GM12864 (cell line): ENCODE measurements at places on chromosomes 7 and 10.
A peak's percentile ranks its signal among the peaks of the same experiment; 100 is the strongest.

- no peak for DNase-seq
Measured at GRCh38 chr7:81802251-81802650, 32.4 kb upstream of the HGF start.

DNA sequence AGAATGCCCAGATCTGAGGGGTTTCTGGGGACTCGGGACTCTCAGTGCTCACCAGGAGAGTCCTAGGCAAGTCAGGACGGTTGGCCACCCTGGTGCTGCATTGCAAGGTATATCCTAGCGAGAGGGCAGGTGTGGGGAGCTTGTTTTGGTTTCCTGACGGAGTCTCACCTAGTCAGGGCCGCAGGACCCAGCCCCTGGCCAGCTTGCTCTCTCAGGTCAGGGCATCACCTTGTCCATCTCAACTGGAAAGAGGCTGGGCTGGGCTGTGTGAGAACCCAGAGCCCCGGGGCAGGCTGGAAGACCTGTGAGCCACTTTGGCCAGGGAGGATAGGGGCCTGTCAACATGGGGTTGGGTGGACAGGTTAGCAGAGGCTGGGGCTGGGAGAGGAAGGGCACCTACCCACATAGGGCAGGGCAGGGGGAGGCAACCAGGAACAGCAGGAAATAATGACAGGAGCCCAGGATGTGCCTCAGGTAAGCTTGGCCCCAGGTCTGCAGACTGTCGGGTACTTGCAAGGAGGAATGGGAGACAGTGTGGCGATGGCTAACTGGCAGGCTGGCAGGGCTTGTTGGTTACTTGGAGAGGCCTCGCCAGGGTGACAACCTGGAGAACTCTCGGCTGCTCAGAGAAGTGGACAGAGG is 31.5 kb downstream of the DNAJB12 start:
- DNase-seq = no peak

GRCh38 chr7:50226145-50226544 is 78.4 kb upstream of the IKZF1 start:
- no peak for DNase-seq

- DNase-seq = no peak
Measured at GRCh38 chr7:131211500-131211899, 116.2 kb upstream of the MKLN1 start.

DNA sequence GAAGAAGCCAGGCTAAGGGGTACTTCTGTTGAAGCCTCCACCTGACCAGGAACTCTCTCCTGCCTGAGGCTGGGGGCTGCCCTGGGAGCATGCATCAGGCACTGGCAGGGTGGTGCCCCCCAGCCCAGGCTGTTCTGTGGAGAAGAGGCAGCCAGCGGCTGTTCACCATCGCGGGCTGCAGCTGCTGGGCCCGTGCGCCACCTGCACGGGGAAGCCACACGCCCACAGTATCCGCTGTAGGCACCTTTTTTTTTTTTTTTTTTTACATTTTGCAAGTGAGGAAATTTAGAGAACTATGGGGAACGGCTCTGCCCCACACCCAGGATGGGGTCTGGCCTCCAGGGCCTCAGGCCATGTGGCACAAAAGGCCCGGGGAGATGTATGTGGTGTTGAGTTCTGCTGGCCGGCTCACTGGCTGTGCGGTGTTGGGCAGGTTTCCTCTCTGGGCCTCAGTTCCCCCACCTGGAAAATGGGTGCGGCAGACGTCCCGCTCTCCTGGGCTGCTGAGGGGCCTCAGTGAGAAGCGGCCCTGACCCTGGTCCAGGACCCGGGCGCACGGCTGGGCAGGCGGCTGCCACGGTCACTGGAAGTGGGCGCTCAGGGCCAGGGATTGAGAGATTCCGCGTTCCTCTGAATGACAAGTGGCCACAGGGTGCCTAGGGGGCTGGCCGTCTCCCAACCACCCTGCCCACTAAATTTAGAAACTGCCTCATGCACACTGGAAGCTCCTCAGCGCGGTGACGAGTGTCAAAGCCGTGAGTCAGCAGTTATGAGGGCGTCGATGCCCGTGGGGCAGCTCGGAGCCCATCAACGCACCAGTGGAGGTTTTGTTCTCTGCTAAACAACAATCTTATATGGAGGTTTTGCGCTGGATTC is 8.8 kb upstream of the INTS1 start:
- no peak for DNase-seq

DNA sequence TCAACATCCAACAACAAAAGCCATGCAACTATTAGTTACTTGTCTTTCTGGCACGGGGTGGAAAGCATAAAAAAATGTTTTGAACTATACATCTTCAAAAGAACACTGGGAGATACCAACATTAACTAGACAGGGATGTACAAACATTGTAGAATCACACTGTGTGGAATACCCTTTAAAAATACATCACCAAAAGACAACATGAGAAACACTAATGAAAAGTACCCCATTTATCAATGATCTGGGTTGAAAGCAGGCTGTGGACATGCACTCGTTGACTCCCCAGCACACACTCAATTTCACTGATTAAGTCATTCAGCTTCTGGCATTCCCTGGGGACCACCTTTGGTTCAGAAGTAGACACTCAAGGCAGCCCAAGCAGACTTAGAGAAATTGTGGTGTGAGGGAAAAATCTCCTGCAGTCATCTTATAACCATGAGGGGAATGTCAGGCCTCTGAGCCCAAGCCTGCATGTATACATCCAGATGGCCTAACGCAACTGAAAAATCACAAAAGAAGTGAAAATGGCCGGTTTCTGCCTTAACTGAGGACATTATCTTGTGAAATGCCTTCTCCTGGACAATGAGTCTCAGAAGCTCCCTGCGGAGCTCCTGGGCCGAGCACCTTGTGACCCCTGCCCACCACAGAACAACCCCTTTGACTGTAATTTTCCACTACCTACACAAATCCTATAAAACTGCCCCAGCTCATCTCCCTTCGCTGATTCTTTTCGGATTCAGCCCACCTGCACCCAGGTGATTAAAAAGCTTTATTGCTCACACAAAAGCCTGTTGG is 53.0 kb downstream of the CACUL1 start:
- DNase-seq = no peak

DNA sequence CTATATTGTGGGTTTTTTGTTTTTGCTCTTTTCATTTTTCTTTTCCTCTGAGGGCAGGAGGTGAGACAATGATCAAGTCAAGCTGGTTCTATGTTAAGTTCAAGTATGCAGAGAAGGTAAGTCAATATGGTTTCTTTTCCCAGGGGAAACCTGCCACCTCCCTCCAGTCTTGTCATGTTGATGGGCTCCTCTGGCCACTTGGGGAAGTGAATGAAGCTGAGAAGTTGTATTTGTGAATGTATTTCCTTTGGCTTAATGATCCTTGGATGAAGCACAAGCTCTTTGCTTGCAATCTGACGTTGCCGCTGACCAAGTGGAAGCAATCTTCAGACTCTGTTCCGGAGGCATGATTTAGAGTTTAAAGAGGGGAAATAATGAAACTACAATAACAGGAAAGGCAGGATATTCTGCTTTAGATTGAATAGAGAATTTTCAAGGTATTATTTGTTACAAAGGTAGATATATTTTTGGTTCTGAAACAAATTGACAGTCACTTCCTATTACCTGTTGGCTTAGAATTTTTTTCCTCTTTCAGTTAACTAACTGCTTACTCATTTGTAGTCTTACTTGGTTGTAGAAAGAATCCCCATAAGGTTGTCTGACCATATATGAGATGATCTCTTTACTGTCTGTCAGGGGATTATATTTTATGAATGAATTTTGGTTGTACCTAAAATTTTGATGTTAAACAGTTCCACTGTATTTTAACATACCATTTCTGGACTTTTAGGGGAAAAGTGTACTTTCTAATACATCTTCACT is 369.6 kb downstream of the AUTS2 start:
- no peak for DNase-seq

GRCh38 chr7:133190172-133190528 is 62.7 kb upstream of the EXOC4 start:
- no peak for DNase-seq

DNA sequence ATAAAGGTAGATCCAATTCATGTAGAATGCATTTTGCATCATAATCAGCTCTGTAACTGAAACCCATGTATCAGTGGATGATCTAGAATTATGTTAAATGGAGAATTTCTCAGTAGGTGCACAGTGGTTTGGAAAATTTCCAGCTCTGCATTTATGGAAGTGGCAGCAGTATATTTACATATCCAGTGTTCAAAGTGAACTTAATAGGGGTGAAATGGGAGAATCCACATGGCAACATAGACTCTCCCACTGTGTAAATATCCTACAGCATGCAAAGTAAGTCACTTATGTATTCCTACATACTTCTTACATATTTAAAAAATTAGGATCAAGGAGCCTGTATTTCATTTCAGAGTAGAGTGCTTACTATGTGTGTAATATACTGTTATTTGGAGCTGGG is 35.3 kb downstream of the CDC14C start:
- DNase-seq = no peak

DNA sequence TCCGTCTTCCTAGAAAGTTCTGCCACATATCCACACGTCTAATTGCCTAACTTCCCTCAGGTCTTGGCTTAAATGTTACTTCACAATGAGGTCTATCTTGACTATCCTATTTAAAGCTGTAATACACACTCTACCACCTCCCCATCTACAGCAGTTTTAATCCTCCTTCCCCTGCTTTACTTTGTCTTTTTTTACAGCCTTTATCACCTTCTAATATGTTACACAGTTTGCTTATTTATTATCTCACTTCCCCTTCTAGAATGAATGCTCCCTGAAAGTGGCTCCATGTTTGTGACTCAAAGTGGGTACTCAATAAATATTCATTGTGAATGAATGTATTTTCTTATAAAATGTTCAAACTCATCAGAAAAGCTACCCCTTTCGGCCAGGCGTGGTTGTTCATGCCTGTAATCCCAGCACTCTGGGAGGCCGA is 13.6 kb upstream of the MICU1 start:
- no peak for DNase-seq

DNA sequence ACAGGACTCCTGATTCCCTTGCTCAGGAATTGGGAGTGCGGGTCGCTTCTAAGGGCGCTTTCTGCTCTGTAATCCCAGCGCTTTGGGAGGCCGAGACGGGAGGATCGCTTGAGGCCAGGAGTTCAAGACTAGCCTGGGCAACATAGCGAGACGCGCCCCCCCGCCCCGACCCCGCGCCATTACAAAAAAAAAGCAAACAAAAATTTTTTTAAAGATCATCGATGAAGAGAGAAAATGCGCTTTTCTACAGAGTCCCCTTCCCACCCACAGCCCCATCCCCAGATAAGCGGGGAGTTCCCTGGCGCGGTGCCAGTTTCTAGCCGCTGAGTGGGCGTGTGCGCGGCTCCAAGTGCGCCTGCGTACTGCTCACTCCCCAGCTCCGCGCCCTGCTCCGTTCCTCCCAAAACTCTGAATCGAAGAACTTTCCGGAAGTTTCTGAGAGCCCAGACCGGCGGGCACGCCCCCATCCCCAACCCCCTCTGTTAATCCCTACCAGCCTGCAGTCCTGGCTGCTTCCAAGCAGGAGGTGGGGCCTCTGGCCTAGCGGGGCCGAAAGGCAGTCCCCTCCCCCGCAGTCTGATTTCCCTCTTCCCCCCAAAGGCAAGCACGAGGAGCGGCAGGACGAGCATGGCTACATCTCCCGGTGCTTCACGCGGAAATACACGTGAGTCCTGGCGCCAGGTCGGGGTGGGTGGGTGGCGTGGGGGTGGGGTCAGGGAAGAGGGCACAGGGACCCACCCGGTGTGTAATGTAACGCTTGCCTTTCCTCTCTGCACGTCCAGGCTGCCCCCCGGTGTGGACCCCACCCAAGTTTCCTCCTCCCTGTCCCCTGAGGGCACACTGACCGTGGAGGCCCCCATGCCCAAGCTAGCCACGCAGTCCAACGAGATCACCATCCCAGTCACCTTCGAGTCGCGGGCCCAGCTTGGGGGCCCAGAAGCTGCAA is 1.0 kb downstream of the HSPB1 start:
- DNase-seq = no peak

DNA sequence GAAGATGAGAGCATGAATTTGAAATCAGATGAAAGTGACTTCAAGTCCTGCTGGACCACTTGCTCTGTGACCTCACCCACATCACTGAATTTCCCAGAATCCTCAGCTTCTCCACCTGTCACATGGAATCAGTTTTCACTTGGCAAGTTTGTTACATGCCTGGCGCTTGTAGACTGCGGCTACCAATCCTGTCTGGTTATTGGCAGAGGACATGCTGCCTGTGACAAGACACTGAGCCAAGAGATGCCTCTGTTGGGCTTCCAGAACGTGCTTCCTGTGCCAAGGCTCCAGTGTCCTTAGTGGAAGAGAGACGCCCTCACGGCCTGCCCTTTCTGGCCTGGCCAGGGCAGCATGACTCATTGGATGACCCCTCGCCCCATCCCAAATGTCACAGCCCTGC is 4.4 kb upstream of the MYL10 start:
- DNase-seq = no peak

GRCh38 chr10:35495521-35496119 is 109.5 kb upstream of the GJD4 start:
- DNase-seq = no peak

DNA sequence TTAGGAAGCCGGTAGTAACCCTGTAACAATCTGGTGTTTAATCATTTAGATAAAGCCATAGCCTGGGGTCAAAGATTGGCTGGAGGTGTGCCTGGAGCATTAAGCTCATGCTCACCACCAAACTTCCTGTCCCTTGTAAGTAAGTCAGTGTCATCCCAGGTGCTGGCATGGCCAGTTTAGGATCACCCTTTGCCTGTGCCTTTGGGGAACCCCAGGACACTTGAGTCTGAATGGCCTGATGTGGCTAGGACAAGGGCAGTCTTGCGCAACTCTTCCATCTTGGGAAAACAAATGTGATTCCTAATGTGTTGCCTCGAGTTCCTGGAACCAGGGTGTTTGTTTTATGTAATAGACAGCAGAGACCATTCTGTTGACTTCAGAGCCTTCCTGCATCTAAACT is 154.8 kb downstream of the GRK5 start:
- DNase-seq = no peak

GRCh38 chr7:127844165-127844564 is 187.1 kb downstream of the LRRC4 start:
- DNase-seq = no peak

DNA sequence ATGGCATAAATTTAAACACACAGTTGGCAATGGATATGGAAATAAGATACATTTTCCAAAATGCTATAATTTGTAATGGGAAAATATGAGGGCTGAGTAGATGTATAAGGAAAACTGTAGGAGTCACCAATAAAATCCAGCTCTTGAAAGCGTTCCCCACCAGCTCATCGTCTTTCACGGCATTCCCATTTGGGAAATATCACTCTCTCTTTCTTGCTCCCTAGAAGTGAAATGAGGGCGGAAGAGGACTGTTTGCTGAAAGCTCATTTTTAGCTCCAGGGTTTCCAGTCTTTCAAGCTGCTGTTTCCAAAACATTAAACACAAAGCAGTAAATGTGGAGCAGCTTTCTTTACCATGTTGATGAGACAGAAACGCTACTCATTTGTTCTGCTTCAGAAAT is 104.6 kb upstream of the SFMBT2 start:
- no peak for DNase-seq

GRCh38 chr10:89217057-89217990 is 10.2 kb upstream of the CH25H start:
- DNase-seq = peak; percentile 25
